ENCODE measurements at places on chromosomes 11 and 22. TPM values are rescaled to one million over a fixed set of nuclear protein-coding genes. Genes with fewer than 3 reads are reported as not detected.

The UPK3A gene
- not detected for total RNA-seq

The C11orf52 gene
- 7.7 TPM for total RNA-seq

The FGF3 gene
- not detected for total RNA-seq

The DDTL gene
- not detected for total RNA-seq

The HORMAD2 gene
- not detected for total RNA-seq

The APOBEC3C gene
- total RNA-seq = 30.6 TPM

The TSSK2 gene
- total RNA-seq = not detected

The F2 gene
- total RNA-seq = not detected

The PCNX3 gene
- 47.5 TPM for total RNA-seq

The DUSP8 gene
- total RNA-seq = 28.5 TPM

The OVOL1 gene
- 34.3 TPM for total RNA-seq

GRCh38 chr11:58003591-58003990 lies 20.1 kb upstream of the OR9Q1 start:
- DNase-seq = no peak

GRCh38 chr11:2518983-2519340 lies 74.2 kb downstream of the KCNQ1 start:
- DNase-seq = no peak

DNA sequence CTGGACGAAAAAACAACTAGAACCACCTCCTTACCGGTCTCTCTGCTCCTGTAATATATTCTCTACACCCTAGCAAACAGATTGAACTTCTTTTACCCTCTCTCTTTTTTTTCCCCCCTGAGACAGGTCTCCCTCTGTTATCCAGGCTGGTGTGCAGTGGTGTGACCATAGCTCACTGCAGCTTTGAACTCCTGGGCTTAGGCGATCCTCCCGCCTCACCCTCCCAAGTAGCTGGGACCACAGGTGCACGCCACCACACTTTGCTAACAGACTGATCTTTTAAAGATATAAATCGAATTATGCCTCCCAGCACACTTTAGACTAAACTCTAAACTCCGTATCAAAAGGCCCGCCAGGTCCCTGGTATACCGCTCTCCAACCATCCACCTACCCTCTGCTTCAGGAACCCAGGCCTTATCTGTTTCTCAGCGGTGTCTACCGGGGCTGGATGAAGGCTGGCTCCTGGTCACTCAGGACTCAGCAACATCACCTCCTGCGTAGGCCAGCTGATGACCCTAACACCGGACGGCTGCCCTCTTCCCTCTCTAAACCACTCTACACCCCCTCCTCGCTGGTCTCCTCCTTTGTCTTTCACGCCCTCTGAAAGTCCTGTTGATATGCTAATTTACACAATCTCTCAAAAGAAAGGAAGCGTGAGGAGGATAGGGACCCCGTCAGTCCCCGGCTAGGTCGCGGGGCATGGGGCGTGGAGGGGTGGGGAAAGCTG lies 745 bp downstream of the C22orf39 start:
- no peak for DNase-seq

DNA sequence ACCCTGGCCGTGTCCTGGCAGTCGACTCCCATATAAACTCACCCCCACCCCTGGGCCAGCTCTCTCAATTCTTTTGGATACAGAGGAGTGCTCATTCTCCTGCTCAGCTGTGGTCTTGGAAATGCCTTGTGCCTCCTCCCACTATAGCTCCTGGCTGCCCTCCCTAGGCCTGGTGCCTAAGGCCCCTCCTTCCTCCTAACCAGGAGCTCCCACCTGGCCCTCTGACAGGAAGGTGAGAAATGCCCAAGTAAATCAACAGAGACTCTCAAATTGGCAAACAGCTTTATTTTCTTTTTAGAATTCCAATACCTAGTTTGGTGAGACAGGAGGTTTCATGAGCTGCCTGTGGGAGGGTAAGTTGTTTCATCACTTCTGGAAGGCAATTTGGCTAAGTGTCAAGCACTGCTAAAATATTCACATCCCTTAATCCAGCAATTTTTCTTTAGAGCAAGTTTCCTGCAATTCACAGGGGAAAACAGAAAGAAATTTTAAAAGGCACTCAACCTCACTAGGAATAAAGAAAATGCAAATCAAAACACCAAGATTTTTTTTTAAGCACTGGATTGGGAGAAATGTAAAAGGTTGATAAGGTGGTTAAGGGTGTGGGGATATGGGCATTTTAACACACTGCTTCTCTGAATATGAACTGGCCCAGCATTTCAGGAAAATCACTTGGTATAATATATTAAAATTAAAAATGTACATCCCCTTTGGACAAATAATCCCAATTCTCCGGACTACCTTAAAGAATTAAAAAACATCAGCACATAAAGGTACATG lies 209.7 kb upstream of the ARHGAP20 start:
- no peak for DNase-seq

- no peak for DNase-seq
These were observed 10.3 kb upstream of the FADD start for GRCh38 chr11:70192666-70193410.

- DNase-seq = no peak
These were observed 3.5 kb downstream of the TRIM66 start for GRCh38 chr11:8679006-8679405.

DNA sequence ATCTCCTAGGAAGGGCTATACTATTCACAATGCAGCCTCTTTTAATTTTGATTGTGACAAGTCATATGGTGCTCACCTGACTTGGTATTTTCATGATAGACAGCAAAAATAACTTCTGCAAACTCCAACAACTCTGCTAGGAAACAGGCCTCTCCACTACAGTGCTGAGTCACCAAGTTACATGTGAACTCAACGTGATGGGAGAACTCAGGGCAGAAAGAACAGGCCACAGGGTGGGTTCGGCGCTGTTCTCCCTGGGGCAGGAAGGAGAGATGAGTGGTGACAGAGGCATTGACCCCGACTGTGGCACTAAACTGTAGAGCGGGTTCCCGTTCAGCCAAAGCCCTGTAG lies 76.6 kb upstream of the UCP3 start:
- peak; percentile 16 for DNase-seq

GRCh38 chr11:128472128-128473089 lies 114.9 kb downstream of the ETS1 start:
- DNase-seq = no peak

DNA sequence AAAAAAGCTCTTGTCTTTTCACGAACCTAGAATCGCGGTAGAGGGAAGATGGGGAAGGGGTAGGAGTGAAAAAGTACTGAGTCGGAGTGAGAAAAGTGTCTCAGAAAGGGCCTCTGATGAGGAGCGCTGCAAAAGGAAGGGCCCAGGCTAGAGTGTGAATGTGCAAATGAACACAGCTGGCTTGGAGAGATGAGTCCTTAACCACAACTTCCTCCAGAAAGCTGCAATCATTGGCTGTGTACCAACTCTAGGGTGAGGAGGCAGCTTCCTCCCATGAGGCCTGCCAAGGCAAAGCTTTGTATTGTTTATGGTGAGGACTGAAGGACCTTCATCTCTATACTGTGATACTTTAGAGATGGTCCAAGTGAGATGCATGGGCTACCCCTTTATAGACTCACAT lies 566.9 kb upstream of the ANO5 start:
- DNase-seq = no peak

DNA sequence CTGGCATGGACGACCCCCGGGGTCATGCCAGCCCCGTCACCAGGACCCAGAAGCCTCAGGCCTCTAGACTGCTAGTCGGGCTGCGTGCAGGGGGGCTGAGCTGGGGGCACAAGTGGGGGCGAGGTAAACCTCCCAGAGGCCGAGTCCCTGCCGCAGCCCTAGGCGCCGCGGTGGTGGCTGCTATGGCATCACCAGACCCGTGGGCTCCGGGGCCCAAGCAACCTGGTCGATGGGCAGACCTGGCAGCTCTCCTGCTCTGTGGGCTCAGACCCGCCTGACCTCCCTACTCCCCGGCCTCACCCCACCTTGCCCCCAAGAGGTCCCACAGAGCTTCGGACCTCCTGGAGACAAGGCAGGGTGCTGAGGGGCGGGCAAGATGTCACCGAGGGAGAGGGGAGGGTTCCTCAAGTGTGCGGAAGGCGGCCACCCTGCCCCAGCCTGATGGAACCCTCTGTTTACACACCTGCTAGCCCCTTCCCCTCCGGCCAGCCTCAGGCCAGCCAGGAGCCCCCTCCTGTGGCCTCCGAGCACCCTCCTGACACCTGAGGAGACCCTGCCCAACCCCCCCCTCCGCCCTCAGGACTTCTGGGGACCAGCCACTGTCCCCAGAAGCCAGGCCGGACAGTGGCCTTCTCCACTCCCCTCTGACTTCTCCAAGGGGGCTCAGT lies 9.4 kb downstream of the IGF2 start:
- DNase-seq = peak; percentile 10

GRCh38 chr11:62647609-62648005 lies 1.2 kb upstream of the GANAB start:
- no peak for DNase-seq

GRCh38 chr22:30262917-30263741 lies 3.5 kb downstream of the OSM start:
- DNase-seq = peak; percentile 74

GRCh38 chr11:33701302-33702230 lies 940 bp upstream of the C11orf91 start:
- peak; percentile 49 for DNase-seq

- DNase-seq = no peak
These were observed 39.3 kb downstream of the ALX4 start for GRCh38 chr11:44270403-44271273.

DNA sequence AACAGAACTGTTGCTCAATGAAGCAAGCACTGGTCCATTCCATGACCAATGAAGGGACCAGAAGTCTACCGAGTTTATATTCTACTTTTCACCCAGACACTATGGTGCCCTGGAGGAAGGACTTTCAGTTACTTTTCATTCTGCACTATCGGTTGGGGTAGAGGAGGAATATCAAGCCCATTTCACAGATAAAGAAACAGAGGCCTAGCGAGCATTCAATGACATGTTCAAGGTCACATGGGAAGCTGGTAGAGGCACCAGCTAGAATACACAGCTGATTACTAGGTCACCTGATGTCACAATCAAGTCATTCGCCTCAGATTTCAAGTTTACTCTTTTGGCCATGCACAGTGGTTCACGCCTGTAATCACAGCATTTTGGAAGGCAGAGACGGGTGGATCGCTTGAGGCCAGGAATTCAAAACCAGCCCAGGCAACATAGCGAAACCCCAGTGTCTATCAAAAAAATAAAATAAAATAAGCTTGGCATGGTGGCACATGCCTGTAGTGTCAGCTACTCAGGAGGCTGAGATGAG lies 17.6 kb upstream of the PRG2 start:
- no peak for DNase-seq

DNA sequence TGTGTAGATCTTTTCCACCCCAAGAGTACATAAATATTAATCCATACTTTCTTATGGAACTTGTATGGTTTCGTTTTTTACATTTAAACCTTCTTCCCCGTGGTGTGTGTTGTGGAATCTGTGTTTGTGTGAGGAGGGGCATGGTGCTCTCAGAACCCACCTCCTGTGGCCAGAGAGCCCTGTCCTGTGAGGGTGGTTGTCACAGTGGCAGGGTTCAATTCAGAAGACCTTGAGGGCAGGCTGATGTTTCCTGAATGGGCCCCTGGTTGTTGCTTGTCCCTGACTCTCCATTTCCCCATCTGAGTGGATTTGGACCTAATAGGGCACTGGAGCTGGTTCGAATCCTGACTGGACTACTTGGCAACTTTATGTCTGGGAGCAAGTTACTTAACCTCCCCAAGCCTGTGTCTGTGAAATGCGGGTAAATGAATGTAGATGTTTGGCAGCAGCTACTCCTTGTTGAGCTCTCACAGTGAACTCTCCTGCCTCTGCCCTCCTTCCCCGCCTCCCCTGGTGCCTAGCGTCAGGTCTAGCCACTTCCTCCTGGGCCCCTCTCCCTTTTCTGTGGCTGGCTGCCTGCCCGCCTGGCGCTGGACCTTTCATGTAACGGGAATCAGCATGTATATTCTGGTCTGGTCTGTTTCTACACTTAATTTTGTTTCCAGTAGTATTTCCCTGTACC lies 7.3 kb downstream of the NEAT1 start:
- peak; percentile 67 for DNase-seq

- DNase-seq = no peak
These were observed 1200.5 kb downstream of the BRD1 start for GRCh38 chr22:48627203-48627602.

GRCh38 chr11:74689666-74690065 lies 41.6 kb downstream of the CHRDL2 start:
- DNase-seq = no peak

DNA sequence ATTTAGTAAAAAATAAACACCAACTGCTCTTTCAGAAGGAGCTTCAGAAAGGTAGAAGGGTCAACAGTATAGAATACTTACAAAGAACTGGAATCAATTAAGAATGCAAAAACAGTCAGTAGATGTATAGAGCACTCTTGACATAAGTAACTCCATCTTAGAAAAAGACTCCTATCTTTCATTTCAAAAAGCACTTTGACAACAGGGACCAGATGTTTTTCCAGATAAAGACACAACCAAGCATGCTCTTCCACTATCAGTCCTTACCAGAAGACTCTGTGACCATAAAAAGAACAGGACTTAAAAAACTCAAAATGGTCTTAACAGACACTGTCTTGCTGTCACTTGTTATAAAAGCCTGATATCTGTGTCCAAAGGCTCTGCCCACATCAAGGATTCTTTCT lies 5.2 kb downstream of the SLC25A17 start:
- DNase-seq = no peak

DNA sequence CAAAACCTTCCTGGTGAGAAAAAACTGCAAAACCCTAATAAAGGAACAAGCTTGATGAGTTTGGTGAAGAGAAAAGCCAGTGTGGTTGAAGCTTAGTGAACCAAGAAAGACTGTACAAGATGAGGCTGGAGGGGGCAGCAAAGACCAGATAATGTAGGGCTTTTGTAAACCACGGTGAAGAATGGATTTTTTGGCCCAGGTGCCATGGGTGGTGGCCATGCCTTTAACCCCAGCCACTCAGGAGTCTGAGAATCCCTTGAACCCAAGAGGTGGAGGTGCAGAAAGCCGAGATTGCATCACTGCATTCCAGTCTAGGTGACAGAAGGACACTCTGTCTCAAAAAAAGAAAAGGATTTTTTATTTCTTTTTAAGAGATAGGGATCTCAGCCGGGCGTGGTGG lies 5.0 kb upstream of the ZDHHC5 start:
- DNase-seq = no peak

Measured in mucosa of descending colon (tissue), 3 donors.